Activated T-helper 2 cell treated with anti-CD3 and anti-CD28 coated beads, Interferon-gamma antibody, Interleukin-2, Interleukin-4, amounts not matched to agents 10 μg/mL and 5 μg/mL and 100 μg/mL, durations not matched to agents 14 hours and 24 hours and 36 hours (primary cell): ENCODE measurements at places on chromosomes 5 and 9. TPM values are rescaled to one million over a fixed set of nuclear protein-coding genes. Genes with fewer than 3 reads are reported as not detected.

The SMIM32 gene
- not detected in 2 replicates for total RNA-seq

The CTXN3 gene
- not detected in 2 replicates for total RNA-seq

The RNF180 gene
- total RNA-seq, result 0.53 TPM in 1 of 2 replicates, not detected in the other

The ZFP37 gene
- 0.21 and 0.30 TPM in 2 replicates for total RNA-seq

The GPRIN1 gene
- total RNA-seq, result 3.0 and 3.6 TPM in 2 replicates

The SH2D3C gene
- 23.6 and 25.1 TPM in 2 replicates for total RNA-seq

The PSAT1 gene
- 66.5 and 67.6 TPM in 2 replicates for total RNA-seq

The KLF4 gene
- total RNA-seq, result 0.52 and 1.4 TPM in 2 replicates

The SGCD gene
- total RNA-seq, result not detected in 2 replicates

The GNPDA1 gene
- 35.8 and 43.7 TPM in 2 replicates for total RNA-seq
